Brain microvascular endothelial cell (primary cell): ENCODE measurements at places on chromosomes 4 and X.
A peak's percentile ranks its signal among the peaks of the same experiment; 100 is the strongest.

- no peak for DNase-seq
Measured at GRCh38 chr4:69576251-69576877, 63.1 kb downstream of the UGT2A2 start.

DNA sequence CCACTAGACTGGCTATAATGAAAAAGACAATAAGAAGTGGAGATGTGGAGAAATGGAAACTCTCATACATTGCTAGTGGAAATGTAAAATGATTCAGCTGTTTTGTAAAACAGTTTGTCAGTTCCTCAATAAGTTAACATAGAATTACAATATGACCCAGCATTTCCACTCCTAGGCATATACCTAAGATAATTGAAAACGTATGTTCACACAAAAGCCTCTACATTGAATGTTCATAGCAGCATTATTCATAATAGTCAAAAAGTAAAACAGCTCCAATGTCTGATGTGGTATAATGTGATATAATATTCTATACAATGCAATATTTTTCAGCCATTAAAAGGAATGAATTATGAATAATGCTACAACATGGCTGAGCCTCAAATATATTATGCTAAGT is 10.2 kb downstream of the EDA start:
- no peak for DNase-seq

DNA sequence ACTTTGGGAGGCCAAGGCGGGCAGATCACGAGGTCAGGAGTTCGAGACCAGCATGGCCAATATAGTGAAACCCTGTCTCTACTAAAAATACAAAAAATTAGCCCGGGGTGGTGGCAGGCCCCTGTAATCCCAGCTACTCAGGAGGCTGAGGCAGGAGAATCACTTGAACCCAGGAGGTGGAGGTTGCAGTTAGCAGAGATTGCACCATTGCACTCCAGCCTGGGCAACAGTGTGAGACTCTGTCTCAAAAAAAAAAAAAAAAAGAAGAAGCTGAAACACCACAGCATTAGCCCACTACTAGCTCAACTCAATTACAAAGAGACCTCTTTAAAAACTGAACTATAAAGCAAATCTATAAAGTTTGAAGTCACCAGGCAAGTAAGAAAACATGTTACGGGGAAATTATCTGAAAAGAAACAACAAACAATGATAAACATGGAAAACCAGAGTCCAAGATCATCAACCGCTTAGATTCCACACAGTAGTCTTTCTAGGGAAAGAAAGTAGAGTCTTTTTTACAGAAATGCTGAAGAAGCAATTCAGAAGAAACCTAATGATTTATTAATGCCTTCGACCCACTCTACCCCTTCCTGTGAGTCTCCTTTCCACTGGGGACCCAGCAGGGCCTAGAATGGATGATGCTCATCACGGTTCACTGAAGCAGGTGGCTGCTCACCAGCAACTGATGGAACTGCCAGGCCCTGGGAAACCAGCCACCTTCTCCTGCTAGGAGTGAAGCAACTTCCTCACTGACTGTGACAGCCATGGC is 6.6 kb downstream of the SAT1 start:
- DNase-seq, result no peak

- DNase-seq, result no peak
Measured at GRCh38 chrX:139192386-139192961, 338.1 kb upstream of the F9 start.

DNA sequence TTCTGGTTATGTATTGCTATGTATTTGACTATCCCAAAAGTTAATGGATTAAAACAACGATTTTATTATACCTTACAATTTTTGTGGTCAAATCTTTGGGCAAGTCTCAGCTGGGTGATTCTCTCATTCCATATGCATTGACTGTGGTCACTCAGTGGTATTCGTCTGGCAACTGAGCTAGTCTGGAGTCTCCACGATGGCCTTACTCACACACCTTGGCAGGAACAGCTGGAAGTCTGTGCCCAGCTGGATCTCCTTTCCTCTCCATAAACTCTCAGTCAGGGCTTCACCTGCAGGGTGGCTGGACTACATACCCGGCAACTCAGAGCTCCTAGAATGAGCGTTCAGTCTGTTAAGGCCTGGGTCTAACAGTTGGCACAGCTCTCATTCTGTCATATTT is 141.1 kb upstream of the WDFY3 start:
- DNase-seq, result no peak

DNA sequence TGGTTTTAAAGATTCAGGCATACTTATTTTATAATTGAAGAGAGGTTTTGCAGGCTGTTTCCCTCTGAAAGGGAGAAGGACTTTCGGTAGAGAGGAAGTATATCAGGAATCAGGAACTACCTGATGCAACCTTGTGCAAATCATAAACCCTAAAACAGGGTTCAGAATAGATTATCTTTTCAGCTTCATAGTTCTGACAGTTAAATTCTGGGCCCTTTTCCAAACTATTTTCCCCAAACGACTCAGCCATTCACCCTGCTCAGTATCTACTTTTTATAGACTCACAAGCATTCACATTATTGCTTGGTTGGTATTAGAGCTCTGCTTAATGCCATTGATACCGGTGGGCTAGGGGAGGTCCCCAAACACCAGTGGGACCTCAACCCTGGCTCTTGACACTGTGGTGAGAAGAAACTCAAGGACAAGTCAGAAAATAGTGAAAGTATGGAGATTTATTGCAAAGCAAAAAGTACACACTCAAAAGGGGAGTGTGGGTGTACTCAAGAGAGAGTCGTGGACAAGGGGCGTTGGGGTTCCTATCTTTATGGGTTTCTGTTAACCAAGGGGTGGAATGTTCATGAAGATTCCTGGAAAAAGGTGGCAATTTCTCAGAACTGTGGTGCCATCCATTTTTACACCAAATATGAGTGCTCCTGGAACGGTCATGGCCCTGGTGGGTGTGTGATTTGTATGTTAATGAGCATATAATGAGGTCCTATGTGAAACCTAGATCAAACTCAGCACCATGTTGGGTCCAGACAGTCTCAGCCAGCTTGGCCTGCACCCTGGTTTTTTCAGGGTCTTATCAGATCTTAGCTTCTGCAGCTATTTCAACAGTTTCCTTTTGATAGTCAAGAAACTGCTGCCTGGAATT is 238.3 kb downstream of the DCLK2 start:
- no peak for DNase-seq

DNA sequence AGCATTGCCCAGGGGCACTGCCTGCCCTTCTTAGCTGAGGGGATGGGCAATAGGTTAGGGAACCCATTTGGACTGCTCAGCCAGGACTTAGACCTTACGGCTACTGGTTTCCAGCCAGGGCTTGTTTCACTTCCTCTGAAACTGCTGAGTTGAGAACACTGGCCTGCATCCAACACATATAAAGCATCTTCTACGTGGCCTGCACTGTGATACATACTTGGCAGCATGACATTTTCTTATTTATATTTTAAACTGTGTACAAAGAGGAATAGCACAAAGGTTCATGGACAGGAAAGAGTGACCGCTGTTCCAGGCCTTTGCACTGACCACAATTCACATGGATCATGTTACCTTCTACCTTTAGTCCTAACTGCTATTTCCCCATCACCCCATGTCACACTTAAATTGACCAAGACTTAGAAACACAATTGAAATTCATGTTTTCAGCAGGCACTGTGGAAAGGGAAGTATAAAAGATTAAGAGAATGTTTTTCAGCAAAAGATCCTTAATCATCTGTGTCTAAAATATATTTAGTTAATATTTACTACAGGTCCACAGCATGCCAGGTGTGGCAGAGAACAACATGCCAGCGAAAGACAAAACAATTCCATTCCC is 43.7 kb downstream of the NLGN4X start:
- DNase-seq, result no peak

GRCh38 chr4:74659576-74660411 is 134.5 kb downstream of the BTC start:
- DNase-seq, result peak; percentile 93

- DNase-seq, result peak; percentile 33
Measured at GRCh38 chr4:10605031-10605430, 79.5 kb downstream of the CLNK start.

- peak; percentile 90 for DNase-seq
Measured at GRCh38 chr4:128517739-128518510, 230.3 kb upstream of the PGRMC2 start.
